Substantia nigra (tissue), 51 donors: ENCODE measurements at places on chromosomes 3 and 15.

- no peak for DNase-seq
These were observed 82.1 kb downstream of the PCSK6 start for GRCh38 chr15:101407439-101407838.

DNA sequence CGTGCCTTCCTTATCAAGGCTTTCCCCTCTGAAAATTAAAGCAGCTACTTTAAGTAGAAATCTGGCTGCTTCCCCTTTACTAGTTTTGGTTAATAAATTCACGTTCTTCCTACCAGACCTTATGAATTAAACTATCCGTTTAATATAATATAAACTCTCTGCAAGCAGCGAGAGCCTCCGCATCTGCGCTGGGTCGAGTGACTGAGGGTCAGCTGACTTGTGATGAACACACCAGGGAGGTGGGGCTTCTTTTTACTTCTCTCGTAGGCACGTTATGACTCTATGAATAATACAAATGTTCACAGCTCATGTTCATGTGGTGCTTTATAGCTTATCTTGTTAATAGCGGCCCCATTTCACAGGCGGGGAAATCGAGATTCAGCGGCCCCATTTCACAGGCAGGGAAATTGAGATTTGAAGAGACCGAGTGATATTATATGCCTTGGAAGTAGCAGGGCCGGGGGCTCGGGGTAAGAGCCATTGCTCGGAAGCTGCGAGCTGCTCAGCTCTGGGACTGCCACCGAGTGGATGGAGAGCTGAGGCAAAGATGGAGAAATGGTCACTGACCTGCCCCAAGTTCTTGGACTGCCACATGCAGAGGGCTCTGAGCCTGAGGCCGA lies 8.3 kb downstream of the MUC4 start:
- DNase-seq = no peak

DNA sequence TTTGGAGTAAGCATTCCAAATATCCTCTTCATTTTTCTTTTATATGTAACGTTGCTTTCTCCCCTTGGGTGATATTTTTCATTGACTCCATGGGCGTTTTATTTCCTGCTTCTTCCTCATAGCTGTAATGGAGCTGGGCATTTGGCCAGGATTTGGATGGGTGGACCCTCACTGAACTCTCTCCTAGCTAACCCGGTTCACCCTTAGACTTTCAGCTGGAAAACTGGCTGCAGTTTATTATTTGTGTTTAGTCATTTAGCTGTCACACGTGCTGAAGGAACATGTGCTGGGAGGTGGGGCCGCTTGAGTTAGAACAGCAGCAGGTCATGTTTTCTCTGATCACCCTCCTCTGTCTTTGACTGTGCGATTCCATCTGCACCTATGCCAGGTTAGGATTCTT lies 407.6 kb downstream of the ZIC1 start:
- no peak for DNase-seq

DNA sequence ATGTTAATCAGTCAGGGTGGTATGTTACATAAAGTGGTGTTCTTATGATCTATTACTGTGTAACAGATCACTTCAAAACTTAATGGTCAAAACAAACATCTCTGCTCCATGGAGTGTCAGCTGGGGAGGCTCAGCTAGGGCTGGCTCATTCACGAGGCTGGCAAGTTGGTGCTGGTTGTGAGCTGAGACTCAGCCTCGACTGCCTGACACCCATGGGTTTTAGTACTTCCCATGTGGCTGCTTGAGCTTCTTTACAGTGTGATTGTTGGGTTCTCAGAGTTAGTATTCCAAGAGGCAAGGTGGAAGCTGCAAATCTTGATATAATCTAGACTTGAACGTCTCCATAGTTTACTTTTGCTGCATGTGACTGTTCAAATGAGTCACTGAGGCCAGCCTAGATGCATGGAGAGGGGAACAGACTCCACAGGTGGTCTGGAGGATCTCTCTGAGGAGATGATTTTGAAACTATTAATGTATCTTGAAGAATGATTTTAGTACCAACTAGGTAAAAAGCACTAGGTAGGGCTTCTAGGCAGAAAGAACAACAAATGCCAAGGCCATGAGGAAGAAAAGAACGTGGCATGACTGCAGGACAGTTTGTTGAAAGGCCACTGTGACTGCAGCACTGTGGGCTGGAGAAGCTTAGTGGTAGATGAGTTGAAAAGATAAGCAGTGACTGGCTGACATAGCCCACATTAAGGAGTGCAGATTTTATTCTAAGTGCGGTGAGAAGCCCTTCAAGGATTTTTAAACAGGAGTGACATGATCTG lies 281.1 kb upstream of the PROK2 start:
- no peak for DNase-seq

DNA sequence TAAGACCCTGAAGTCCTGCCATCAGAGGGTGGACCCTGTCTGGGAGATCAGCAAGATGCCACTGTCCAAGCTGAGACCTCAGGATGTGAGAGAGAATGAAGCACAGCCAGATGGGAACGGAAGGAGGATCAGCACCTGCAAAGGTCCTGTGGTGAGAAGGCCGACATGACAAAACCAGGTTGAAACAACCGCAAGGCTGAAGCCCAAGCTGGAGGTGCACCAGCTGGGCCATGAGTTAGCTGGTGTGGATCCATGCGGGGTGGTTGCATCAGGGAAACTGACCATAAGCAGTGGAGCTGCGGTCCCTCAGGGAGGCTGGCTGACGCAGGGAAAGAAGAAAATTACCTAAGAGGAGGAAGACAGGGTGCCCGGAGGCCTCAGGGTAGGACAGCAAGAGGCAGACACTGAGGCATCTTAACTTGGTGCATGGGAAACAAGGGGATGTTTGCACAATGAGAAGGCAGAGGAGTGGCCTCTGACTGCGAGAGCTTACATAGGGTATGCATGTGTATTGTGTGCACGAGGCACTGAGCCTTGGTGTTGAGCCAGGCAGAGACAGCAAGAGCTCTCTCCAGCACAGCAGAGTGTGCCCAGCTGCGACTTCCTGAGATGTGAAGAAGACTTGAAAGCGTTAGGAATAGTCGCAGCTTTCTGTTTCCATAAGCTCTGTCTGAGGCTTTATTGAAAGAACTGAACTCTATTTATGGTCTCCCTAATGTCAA lies 497.7 kb downstream of the OCA2 start:
- DNase-seq = no peak

- no peak for DNase-seq
These were observed 59.5 kb upstream of the CTSH start for GRCh38 chr15:79004336-79004735.

DNA sequence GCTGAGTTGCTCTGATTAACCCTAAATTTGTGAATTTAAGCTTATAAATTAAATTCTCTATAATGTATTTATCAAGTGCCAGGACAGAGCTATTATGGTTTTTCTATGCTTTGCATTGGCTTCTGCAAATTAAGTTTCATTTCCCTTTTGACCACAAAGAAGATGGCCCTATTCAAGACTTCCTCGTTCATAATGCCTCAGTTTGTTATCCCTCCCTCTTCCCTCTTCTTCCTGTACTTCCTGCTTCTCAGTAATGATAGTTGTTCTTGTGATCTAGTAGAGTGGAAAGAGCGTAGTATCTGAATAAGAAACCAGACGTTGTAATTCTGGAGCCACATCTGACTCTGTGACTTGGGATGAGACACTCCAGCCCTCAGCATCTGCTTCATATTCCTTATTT lies 118.7 kb downstream of the CACNA1D start:
- DNase-seq = no peak

DNA sequence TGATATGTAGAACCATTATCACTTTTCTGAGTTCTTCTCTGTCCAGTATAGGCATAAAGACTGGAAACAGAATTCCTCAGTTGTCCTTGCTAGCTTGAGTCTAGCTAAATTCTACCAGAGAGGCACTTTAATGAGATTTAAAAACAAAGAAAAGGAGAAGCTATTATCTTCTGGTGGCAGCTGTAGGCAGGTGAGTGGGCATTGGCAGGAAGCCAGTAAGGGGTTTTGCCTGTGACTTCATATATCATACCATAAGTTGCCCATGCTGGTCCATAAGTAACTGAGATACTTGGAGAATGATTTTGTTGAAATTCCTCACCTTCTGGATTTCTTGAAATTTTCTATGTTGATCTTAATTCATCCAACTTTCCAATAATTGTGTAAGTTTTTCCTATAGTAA lies 402.3 kb upstream of the TGFBR2 start:
- DNase-seq = no peak

DNA sequence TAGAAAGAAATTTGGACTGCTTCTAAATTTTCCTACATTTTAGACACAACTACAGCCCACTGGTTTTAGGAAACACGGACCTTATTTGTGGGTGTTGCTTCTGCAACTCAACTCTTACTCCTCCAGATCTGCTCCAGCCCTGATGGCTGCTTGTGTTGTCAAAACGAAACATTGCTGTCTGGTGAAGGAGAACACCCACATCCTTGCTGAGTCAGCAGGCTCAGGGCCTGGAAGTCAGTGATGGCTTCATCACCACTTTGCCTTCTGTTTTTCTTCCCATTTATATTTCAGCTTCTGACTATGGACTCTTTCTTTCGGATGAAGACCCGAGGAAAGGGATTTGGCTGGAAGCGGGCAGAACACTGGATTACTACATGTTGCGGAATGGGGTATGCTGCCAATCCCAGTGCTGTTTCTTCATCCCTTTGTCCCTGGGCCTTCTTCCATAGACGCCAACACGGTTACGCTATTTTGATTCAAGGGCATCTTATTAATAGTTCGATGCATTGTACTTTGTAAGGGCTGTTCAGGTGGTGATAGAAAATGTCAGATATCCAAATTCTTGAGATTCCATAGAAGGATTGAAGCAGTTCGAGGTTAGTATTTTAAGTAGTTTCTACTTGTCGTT lies 392.6 kb upstream of the TPM1 start:
- no peak for DNase-seq
